ENCODE measurements at places on chromosomes 7 and 10.

DNA sequence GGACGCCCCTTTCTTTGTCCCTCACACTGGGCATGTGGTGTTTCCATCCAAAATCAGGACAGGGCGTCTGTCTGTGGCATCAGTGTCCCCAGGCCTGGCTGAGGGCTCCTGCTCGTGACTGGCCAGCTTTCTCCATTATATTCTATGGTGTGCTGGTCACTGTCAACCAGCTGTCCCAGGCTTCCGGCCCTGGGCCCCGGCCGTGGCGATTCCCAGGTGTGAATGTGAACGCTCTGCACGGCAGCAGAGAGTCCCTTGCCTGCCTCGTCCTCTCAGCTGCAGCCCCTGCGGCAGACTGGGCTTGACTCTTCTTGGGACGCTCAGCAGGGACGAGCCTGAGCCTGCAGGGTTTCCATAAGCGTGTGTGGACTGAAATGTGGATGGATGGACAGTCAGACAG lies 5.9 kb upstream of the UTF1 start:
- no peak for DNase-seq
- no peaks in the 10 kb centered on the region for H3K36me3 ChIP-seq
- no peak overlapping the region for H3K27ac ChIP-seq

GRCh38 chr10:121435099-121435875 lies 163.0 kb downstream of the FGFR2 start:
- DNase-seq = peak; percentile 46
- H3K4me1 ChIP-seq = peaks cover 20% of the 10 kb centered on the region
- H3K4me3 ChIP-seq = no peak overlapping the region
- H3K27ac ChIP-seq = no peak overlapping the region
- no peaks in the 10 kb centered on the region for H3K36me3 ChIP-seq

- no peaks in the 10 kb centered on the region for H3K4me1 ChIP-seq
- H3K27me3 ChIP-seq = no peaks in the 10 kb centered on the region
- no peak overlapping the region for H3K27ac ChIP-seq
- no peak overlapping the region for H3K4me3 ChIP-seq
Measured at GRCh38 chr10:113891476-113891875, 37.0 kb downstream of the NHLRC2 start.

DNA sequence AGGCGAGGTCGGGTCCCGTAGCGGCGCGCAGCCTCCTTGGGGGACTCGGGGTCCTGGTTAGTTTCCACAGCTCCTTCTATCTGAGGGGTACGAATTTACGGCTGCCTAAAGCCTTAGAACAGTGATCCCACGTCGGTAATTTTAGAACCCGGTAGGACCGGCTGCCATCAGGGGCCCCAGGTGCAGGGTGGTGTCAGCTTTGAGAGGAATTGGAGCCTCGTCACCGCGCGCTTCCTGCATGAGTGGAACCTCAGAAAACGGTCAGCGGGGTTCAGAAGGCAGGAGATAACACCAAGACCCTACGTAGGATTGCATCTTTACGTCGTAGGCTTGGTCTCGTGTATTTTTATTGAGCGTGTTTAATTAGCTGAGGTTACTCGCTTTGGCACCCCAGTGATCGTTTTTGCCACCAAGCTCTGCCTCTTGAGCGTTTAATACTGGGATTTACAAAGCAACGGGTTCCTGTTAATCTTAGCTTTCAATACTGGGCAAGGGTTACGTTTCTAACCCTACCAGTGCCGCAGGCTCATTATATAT lies 443 bp downstream of the RNF32 start:
- H3K27me3 ChIP-seq = no peaks in the 10 kb centered on the region
- no peak for DNase-seq
- H3K27ac ChIP-seq = peak overlapping the region; percentile 52
- H3K36me3 ChIP-seq = no peaks in the 10 kb centered on the region

DNA sequence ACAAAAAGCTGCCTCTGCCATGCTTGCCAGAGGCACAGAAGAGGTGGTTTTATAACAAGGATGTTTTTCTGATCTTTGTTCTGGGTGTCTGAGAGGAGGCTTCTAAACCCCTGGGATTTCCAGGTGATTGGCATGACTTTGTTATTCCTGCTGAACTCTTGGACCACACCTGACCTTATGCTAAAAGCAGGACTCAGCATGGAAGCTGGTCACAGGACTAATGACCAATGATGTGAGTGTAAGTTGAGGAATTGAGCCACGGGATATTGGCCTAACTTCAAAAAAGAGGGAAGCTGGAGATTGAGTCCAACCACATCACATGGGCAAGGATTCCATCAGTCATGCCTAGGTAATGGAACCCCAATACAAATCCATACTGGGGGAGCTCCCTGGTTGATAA lies 437.9 kb downstream of the POM121L12 start:
- no peaks in the 10 kb centered on the region for H3K36me3 ChIP-seq
- H3K27ac ChIP-seq = no peak overlapping the region
- H3K4me3 ChIP-seq = no peak overlapping the region
- no peaks in the 10 kb centered on the region for H3K27me3 ChIP-seq

DNA sequence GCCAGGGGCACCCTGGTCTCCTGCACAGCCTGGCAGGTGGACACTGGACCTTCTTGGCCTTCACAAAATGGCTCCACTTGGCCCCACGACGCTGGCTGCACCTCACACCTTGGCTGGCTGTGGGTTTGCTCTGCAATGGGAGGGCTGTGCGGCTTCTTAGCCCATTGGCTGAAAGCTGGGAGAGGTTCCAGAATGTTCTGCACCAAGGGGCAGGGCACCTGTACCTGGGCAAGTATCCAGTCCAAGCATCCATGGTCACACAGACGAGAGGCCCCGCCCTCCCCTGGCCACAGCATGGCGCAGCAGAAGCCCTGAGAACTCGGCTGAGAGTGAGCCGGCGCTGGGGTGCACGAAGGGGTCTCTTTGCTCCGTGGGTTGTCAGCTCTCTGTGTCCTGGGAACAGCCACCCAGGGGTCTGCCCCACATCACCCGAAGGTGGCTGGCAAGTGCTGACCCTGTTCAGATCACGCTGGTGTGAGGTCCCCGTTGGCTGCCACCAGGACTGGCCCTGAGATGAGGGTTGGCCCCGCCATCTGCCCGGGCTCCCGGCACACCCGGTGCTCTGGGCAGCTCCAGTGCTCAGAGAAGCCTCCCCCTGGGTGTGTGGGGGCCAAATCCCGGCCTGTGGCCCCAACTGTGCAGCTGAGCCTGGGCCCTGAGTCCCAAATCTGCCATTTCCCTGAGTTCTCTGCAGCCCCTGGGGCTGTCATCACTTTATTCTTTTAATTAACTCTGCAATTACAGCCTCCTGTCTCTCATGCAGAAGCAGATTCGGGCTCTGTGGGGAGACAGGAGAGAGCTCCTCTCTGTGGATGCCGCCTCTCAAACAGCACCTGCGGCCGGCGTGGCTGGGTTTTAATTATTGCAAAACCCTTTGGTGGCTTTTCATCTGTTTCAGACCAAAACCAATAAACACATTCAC lies 19.4 kb upstream of the ADGRA1 start:
- H3K4me1 ChIP-seq = no peaks in the 10 kb centered on the region
- H3K4me3 ChIP-seq = no peak overlapping the region

DNA sequence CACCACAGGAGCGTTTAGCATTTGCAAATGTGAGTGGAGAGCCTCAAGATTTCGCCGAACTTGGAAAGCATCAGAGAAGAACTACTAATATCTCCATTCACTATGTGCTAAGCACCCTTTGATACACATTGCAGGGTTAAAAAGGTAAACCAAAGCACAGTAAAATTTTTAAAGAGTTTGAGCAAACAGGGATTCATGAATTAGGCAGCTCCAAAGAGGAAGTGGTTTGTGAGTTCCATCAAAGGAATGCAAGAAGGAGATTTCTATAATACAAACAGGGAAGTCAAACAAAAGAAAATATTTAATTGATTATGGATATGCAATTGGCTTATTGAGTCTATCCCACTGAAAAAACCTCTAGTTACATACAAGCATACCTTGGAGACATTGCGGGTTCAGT lies 81.1 kb upstream of the TMEM72 start:
- H3K4me3 ChIP-seq = no peak overlapping the region
- no peak for DNase-seq
- H3K36me3 ChIP-seq = no peaks in the 10 kb centered on the region
- no peaks in the 10 kb centered on the region for H3K27me3 ChIP-seq
- H3K4me1 ChIP-seq = no peaks in the 10 kb centered on the region
- no peak overlapping the region for H3K27ac ChIP-seq

DNA sequence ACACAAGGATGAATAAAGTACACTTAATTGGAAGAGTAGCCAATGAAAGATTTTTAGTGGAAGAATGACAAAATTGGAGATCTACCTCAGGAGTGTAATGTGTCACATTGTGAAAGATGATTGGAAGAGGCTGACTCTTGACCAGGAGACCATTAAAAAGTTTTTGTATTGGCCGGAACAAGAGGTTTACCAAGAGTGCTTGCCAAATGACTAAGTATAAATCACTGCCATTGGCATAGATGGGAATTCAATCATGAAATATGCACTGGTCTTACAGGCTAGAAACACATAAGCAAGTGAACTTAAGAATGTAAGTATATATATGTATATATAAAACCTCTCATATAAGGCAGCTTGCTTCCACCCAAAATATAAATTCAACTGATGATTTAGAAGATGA lies 58.7 kb upstream of the TFEC start:
- H3K27me3 ChIP-seq = no peaks in the 10 kb centered on the region
- H3K4me1 ChIP-seq = no peaks in the 10 kb centered on the region
- H3K27ac ChIP-seq = no peak overlapping the region
- no peak for DNase-seq

GRCh38 chr7:42763137-42763551 lies 148.7 kb downstream of the C7orf25 start:
- H3K27ac ChIP-seq = no peak overlapping the region
- H3K27me3 ChIP-seq = no peaks in the 10 kb centered on the region
- no peak overlapping the region for H3K4me3 ChIP-seq
- no peak for DNase-seq
- no peaks in the 10 kb centered on the region for H3K4me1 ChIP-seq
- no peaks in the 10 kb centered on the region for H3K36me3 ChIP-seq

- no peaks in the 10 kb centered on the region for H3K4me1 ChIP-seq
- DNase-seq = no peak
- no peaks in the 10 kb centered on the region for H3K27me3 ChIP-seq
- no peak overlapping the region for H3K4me3 ChIP-seq
- no peaks in the 10 kb centered on the region for H3K36me3 ChIP-seq
Measured at GRCh38 chr7:32266932-32267475, 196.8 kb upstream of the PDE1C start.

DNA sequence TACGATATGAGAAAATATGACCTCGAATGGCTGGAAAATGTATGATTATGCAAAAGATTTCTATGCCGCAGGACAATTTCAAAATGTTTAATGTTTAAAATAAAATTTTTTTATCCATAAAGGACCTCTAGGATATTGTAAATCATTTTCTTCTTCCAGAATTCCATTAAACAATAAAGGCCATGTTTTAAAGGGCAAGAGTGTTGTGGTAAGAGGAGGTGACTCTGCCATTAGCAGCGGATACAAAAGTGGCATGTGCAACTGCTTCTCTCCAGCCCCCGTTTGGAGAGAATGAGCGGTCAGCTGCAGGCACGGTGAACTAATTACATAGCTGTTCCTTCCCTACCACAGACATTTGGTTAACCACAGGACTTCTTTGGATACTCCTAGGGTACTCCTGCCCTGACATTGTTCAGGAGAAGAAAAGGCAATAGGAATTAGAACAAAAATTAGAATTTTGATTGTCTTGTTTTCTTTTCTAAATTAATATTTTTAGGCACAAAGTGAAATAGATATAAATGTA lies 63.8 kb downstream of the HBP1 start:
- H3K27ac ChIP-seq = no peak overlapping the region
- no peaks in the 10 kb centered on the region for H3K4me1 ChIP-seq
- no peak overlapping the region for H3K4me3 ChIP-seq
- H3K36me3 ChIP-seq = no peaks in the 10 kb centered on the region

- no peaks in the 10 kb centered on the region for H3K36me3 ChIP-seq
- no peaks in the 10 kb centered on the region for H3K27me3 ChIP-seq
- H3K4me1 ChIP-seq = no peaks in the 10 kb centered on the region
- H3K4me3 ChIP-seq = no peak overlapping the region
Measured at GRCh38 chr10:20489961-20490360, 407.1 kb downstream of the NEBL start.

GRCh38 chr10:70575874-70576802 lies 26.4 kb downstream of the PRF1 start:
- no peak overlapping the region for H3K27ac ChIP-seq
- no peak for DNase-seq
- H3K4me3 ChIP-seq = no peak overlapping the region
- no peaks in the 10 kb centered on the region for H3K36me3 ChIP-seq
- peaks cover 2% of the 10 kb centered on the region for H3K4me1 ChIP-seq
- no peaks in the 10 kb centered on the region for H3K27me3 ChIP-seq

GRCh38 chr10:35351021-35351420 lies 14.7 kb downstream of the CCNY start:
- no peak for DNase-seq
- peaks cover 10% of the 10 kb centered on the region for H3K4me1 ChIP-seq
- no peak overlapping the region for H3K27ac ChIP-seq
- H3K4me3 ChIP-seq = no peak overlapping the region
- H3K36me3 ChIP-seq = no peaks in the 10 kb centered on the region
- H3K27me3 ChIP-seq = no peaks in the 10 kb centered on the region
